ENCODE measurements at places on chromosomes 12 and 14.

DNA sequence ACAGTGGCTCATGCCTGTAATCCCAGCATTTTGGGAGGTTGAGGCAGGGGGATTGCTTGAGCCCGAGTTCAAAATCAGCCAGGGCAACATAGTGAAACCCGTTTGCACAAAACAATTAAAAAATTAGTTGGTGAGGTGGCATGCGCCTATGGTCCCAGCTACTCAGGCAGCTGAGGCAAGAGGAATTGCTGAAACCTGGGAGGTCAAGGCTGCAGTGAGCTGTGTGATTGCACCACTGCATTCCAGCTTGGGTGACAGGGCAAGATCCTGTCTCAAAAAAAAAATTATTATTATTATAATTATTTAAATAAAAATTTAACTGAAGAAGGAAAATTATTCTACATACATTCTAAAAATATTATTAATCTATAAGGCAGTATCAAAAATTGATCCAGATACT is 164.1 kb downstream of the ITPR2 start:
- no peak for DNase-seq

DNA sequence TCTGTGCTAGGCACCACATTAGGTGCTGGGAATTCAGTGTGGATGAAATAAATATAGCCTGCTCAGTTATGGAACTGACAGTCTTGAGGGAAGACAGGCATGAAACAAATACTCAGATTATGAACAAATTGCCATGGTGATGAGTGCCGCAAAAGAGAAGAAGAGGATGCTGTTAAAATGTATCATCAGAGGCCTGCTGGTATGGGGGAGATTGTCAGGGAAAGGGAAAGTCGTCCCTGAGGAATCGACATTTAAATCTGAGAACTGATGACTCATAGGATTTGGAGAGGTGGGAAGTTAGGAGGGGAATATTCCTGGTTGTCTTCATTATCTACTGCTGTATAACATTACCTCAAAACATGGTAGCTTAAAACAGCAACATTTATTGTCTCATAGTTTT is 42.0 kb downstream of the PPP1R36 start:
- DNase-seq = no peak

- DNase-seq = no peak
Measured at GRCh38 chr14:94752591-94753436, 17.1 kb downstream of the GSC start.

DNA sequence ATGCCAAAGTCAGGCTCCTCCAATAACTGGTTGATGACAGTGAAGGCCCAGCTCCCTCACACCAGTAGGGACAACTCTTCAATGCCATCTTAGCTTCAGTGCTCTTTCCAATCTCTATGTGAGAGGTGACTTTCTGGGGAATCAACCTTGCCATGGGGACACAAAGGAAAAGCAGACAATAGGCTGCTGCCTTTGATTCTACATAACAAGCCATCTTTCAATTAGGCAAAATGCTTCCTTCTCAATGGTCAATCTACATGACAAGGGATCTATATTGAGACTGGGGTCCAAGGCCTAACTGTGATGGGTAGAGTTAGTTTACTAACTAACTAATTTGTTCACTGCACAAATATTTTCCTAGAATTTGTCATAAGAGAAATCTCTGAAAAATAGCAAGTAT is 1417.5 kb upstream of the SEL1L start:
- DNase-seq = no peak

Measured in stimulated activated CD4-positive, alpha-beta T cell treated with anti-CD3 and anti-CD28 coated beads, Interleukin-1b, Interleukin-23, amount 100 ng/mL, for 48 hours (primary cell).